ENCODE measurements at places on chromosomes 3 and 15.

- DNase-seq: no peak
These were observed 191.8 kb downstream of the CGGBP1 start for GRCh38 chr3:87867001-87867400.

- DNase-seq: no peak
These were observed 319.4 kb upstream of the STAC start for GRCh38 chr3:36060950-36061349.

- DNase-seq: no peak
These were observed 27.2 kb upstream of the SLC6A6 start for GRCh38 chr3:14375192-14375591.

DNA sequence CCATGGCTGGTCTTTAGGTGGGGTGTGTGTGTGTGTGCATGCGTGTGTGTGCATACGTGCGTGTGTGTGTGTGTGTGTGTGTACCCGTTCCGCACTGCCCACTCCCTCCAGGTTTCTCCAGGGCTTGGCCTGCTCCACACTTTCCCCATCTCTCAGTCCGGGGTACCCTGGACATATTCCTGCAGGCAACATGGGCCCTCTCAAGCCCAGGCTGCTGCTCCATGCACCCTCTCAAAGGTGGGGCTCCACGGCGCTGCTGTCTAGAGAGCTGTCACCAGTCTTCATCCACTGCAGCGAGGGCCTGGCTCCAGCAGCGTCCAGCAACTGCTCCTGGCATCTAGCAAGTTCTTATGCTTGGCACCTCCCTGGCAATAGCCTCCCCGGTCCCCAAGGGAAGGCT, 86.1 kb downstream of the ATP10A start:
- no peak for DNase-seq

DNA sequence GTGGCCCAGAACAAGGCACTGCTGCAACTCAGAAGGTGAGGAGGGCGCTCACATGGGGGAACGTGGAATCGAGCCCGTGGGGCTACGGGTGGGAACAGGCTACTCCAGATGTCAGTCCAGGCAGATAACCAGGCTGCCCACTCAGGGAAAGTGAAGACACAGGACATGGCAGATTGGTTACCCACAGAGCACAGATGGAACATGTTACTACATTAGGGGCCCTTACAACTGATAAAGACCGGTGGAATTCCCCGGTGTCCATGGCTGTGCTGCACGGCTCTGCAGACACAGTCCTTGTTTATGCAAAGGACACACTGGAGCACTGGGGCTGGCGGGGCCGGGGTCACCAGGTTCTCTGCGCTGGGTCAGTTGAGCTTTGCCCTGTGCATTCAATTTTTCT, 36.9 kb downstream of the PCSK6 start:
- no peak for DNase-seq

DNA sequence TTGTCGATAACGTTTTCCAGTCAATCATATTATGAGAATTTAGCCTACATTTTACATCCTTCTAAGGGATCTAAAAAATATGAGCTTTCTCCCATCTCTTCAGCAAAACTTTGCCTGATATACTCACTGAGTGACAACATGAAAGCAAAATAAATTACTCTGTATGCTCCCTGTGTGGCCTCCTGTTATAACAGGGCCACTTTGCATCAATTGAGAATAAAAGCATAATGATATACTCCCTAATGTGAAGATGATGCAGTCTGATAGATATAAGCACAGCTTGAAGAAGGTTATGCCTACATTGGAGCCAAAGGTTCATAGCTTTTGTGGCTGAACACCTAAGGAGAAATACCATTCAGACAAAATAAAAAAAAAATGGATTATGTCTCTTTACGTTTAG, 561.3 kb upstream of the ZNF717 start:
- DNase-seq: no peak

DNA sequence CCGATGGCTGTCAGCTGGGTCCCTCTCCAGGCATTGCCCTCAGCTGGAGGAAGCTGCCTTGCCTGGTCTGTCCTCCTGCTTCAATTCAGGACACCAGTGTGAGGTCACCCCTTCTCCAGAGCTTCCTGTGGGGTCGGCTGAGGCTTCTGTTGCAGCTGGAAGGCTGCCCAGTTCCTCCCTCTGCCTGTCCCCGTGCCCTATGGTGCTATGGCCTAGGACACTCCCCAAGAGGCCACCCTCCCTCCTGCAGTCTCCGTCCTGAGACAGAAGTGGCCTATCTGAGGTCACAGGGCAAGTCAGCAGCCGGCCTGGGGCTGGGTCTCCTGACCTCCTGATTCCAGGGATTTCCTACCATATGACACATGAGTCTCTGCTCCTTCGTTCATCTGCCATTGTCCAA, 57.9 kb downstream of the RASGRF1 start:
- no peak for DNase-seq

- no peak for DNase-seq
These were observed 21.3 kb downstream of the RGMA start for GRCh38 chr15:93067649-93068085.

DNA sequence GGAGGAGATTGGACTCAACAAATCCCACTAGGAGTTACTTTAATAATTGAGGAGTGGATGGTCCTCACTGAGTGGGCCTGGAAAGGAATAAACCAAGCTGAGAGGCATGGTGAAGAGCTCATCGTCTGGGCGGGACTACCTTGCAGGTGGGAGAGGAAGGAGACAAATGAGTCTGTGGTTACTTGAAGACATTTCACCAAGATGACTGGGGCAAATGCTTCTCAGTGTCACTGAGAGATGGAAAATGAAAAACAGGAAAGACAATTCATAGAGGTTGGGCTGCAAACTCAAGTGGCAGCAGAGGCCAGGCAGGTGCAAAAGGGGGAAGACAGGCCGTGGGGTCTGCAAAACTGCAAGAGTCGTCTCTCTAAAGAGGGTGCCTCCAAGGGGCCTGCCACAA, 1.5 kb upstream of the ARHGAP31 start:
- DNase-seq: no peak

DNA sequence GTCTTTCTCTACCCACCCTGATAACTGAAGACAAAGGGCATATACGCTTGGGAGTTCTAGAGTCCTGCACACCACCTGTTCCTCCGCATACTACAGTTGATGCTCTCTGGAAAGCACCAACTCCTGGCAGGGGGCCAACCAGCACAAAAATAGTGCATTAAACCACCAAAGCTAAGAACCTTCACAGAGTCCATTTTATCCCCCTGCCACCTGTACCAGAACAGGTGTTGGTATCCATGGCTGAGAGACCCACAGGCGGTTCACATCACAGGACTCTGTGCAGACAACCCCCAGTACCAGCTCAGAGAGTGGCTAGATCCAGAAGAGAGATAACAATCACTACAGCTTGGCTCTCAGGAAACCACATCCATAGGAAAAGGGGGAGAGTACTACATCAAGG, 114.4 kb upstream of the POU1F1 start:
- no peak for DNase-seq

- no peak for DNase-seq
These were observed 319.4 kb downstream of the PLCL2 start for GRCh38 chr3:17204049-17204650.

DNA sequence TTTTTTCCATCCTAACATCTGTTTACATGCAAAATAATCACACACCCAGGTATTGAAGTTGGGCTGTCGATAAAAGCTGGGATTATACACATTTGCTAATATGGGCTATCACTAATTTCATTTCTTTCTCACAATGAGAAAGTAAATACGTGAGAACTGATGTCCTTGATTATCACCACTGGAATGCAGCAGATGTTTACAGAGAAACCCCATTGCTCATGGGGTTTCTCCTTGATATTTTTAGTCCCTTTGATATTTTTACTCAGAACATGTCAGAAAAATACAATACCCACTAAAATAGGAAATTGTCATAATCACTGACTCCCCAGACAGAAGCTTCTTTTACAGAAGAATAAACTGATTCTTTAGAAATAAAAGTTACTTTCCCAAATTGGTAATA, 535.1 kb upstream of the CCDC54 start:
- no peak for DNase-seq

- no peak for DNase-seq
These were observed 27.9 kb downstream of the SSR3 start for GRCh38 chr3:156527060-156527459.

GRCh38 chr3:193815246-193816027, 222.4 kb downstream of the OPA1 start:
- no peak for DNase-seq

DNA sequence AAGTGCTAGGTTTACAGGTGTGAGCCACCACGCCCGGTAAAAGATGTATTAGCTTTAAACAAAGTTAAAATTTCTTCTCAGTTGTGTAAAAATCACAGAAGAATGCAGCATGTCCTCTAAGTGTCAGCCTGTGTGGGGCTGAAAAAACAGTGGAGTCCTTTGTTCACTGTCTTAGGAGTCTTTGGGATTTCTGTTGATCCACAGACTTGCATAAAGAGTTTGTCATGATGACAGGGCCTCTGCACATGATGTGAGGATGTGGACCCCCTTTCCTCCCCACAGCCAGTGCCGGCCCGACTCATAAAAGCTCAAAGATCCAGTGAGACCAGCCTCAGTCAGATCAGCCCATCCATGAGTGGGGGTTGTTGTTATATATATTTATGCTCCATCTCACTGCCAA, 49.0 kb upstream of the GOLGA8J start:
- DNase-seq: no peak

- DNase-seq: no peak
These were observed 277.9 kb upstream of the RARB start for GRCh38 chr3:25150199-25150598.

GRCh38 chr15:90471769-90472168, 58.0 kb upstream of the CRTC3 start:
- no peak for DNase-seq

DNA sequence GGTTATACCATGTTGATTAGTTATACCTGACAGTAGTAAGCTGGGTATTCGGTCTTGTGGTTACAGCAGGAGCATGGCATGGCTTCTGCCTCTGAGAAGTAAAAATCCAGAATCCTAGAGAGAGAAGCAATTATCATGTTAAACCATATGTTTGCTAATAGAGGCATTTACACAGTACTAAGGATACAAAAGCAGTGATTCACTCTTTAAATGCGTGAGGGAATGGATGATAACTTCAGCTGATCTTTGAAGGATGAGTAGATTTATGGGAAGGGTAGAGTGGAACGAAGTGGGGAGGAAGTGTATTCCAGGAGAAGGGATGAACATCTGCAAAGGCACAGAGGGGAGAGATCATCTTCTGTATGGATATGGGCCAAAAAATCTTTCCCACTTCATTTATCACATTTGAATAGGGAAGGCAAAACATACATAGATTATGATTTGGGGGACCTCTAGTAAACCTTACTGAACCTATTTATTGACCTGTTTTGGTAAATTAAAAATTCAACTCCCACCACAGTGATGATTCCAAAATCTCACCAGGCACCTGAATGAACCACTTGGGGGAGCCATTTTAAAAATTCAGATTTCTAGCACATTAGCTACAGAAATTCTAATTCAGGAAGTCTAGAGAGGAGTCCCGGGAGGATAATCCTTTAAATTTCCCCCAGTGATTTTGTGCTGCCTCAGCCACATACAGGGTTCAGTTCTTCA, 35.1 kb downstream of the IGSF10 start:
- no peak for DNase-seq

DNA sequence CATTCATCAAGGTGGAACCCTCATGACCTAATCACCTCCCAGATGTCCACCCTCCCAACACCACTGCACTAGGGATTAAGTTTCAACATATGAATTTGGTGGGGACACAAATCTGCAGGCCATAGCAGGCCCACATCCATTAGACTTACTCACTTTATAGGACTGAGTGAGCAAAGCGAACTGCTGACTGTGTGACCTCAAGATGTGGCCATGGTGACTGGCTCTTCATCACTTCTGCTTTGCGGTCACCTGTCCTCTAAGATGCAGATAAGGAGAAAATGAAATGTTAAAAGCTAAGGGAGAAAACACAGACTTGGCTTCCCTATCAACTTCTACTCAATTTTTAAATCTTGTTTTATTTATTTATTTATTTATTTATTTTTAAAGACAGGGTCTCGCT, 14.5 kb upstream of the DCP1A start:
- DNase-seq: no peak

GRCh38 chr15:68679161-68679560, 100.4 kb downstream of the CORO2B start:
- no peak for DNase-seq

DNA sequence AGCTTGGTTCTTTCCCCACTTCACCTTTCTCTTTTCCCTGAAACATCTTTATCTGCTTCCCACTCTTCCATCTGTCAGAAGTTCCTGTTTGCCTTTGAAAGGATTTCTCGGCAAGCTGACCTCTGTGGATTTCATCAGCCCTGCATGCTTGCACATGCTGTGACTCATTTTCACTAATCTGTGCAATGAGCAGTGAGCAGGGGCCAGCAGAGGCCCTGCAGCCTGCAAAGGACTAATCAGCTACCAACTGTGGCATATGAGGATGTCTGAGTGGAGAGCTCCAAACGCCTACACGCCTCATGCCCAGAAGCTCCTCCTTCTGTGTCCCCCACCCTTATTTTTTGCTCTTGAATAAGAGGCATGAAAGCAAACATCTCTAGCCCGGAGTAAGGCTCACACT, 333.0 kb upstream of the SEMA6D start:
- DNase-seq: peak; percentile 92

- DNase-seq: no peak
These were observed 749.8 kb downstream of the NAALADL2 start for GRCh38 chr3:175608911-175609310.

Data from HCEC 1CT (cell line).